ENCODE measurements at places on chromosomes 1 and 21.

GRCh38 chr1:214453109-214453722 is 98.2 kb downstream of the PTPN14 start:
- DNase-seq, result no peak

DNA sequence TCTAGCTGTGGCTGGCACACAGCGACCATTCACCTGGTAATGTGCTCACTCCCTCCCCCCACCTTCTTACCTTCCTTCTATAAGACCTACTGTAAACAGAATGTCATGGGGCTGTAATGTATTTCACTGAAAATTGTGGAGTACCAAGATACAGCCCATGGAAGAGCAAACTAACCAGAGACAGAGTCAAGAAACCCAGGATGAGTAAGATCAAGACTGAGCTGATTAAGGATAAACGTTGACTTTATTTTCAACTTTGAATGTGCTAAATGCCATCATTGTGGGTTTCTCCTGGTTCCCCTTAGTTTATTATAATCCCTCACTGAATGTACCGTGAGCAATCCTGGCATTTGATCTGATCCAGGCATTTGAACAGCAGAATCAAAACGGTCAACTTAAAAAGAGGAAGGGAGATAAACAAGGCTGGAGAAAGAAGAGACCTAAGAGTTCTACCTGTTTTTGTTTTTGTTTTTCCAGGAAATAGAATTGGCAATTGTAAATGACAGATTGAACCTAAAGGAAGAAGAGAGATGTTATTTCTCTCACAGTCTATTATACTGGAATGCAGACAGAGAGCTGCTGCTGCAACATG is 16.1 kb upstream of the ATP1B1 start:
- no peak for DNase-seq

GRCh38 chr1:208174200-208174599 is 70.0 kb downstream of the PLXNA2 start:
- no peak for DNase-seq

- DNase-seq, result no peak
Measured at GRCh38 chr1:239287296-239287695, 99.1 kb upstream of the CHRM3 start.

DNA sequence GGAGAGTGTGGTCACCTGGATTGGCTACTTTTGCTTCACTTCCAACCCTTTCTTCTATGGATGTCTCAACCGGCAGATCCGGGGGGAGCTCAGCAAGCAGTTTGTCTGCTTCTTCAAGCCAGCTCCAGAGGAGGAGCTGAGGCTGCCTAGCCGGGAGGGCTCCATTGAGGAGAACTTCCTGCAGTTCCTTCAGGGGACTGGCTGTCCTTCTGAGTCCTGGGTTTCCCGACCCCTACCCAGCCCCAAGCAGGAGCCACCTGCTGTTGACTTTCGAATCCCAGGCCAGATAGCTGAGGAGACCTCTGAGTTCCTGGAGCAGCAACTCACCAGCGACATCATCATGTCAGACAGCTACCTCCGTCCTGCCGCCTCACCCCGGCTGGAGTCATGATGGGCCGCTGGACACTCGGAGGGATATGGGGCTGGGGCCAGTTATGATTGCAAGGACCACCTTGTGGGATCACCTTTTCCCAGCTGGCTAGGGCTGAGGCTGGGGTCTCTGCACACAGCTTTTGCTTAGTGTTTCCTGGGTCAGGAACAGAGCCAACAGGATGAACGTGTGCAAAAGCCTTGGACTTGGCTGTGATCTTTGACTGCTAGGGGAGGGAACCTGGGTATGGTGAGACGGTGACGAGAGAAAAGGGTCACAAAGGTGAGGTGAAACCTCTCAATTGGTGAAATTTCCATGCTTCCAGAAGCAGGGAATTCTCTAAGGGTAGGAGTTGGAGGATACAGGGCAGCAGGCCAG is 4.3 kb upstream of the GNAI3 start:
- no peak for DNase-seq

GRCh38 chr21:25573409-25574206 is 33.7 kb downstream of the MRPL39 start:
- peak; percentile 32 for DNase-seq

GRCh38 chr1:2477309-2477708 is 1.2 kb downstream of the PLCH2 start:
- no peak for DNase-seq

DNA sequence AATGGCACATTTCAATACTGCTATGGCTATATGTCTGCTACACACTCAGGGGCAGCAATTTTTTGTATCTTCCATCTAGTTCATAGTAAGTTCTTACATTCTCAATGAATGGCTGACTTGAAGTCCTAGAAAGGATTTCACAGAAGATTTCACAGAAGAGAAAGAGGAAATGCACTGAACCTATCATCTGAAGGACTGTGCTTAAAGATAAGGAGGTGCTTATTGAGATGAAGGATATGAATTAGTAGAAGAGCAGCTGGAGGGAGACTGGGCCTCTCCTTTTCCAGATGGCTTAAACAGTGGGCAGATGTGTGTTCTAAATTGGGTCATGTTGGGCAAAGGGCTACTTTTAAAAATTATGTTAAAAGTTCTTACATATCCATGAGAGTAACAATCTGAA is 14.6 kb downstream of the ADAR start:
- no peak for DNase-seq

GRCh38 chr1:38197312-38198061 is 150.9 kb upstream of the POU3F1 start:
- no peak for DNase-seq

DNA sequence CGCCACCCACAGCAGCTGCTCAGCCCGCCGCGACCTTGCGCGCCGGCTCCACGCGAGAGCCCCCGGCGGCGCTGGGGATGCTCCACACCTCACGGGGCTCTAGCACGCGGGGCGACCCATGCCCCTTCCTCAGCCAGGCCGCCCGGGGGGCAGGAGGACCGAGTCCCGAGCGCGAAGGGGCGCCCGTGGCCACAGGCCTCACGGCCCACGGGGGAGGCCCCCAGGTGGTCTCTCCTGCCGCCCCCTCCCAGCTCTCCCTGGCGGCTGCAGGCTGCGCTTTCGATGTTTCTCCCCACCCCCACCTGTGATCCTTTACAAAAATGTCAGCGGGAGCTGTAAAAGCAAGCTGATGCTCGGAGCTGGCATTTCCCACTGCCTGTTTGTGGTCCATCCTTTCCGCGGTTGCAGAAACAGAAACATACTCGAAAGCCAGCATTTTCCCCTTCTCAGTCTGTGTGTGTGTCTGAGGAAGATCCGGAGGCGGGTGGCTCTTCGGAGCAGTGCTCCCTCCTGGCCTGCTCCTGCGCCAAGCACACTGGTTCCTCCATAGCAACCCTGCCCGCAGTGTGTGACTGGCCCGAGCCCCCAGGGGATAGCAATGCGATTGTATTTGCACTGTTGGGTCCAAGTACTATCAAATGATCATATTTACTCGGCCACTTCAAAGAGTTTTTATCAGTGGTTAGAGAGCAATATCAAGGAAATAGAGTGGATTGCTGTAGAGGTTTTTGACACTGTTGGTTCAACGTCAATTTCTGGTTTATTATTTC is 2.1 kb downstream of the KIF26B start:
- no peak for DNase-seq

- peak; percentile 55 for DNase-seq
Measured at GRCh38 chr1:109248797-109249629, at the start of gene CELSR2. CELSR2 (plus strand) TSS chr1:109249539; CDS start chr1:109250080, 541 bp downstream.

DNA sequence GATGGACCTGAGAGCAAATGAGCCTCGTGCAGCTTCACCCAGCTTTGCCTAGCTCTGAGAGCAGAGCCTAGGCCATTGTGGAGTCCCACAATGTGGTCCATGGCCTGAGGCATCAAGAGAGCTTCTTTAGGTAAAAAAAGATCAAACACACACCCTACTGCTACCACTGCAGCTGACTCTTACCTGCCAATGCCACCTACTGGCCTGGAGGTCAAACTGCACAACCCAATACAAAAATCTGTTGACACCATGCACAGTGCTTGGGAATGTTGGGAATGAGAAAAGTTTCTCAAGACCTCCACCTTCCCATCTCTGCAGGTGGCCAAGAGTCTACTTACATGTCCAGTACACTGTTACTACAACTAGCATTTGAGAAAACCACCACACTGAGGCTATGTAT is 60.6 kb downstream of the UCHL5 start:
- DNase-seq, result no peak

DNA sequence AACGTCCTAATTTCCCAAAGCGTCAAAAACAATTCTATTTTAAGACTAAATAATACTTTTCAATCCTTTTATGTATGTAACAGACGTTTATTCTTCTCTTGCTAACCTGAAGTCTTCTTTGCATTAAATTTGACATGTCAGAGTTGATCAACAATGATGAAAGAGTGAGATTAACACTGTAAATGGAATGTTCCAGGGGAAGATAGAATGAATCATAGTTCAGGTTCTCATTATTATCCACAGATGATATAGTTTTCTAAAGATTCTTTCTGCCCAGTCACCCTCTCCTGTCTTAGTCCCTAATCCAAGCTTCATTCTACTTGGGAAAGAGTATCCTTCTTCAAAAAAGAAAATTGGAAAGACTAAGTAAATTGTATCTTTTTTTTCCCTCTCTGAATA is 38.9 kb downstream of the SDCCAG8 start:
- no peak for DNase-seq

DNA sequence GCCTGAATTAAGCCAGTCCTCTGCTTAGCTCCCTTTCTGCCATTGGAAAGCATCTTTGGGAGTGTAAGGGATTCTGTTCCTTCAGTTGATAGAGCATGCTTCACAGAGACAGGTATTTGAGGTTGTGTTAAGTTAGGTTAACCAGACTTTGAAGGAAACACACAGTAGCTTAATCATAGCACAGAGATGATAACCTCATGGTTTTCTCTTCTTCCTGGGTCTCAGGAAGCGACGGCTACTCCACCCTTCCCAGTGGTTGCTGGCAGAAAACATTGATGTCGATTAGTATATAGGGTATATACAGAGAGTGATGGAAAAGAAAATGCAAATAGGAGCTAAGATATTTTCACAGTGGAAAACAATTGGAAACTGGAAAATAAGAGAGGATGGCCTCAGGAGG is 42.0 kb downstream of the S1PR1 start:
- no peak for DNase-seq

- no peak for DNase-seq
Measured at GRCh38 chr1:151501474-151501873, 9.7 kb upstream of the CGN start.

- DNase-seq, result no peak
Measured at GRCh38 chr1:183870351-183871077, 65.6 kb downstream of the RGL1 start.

DNA sequence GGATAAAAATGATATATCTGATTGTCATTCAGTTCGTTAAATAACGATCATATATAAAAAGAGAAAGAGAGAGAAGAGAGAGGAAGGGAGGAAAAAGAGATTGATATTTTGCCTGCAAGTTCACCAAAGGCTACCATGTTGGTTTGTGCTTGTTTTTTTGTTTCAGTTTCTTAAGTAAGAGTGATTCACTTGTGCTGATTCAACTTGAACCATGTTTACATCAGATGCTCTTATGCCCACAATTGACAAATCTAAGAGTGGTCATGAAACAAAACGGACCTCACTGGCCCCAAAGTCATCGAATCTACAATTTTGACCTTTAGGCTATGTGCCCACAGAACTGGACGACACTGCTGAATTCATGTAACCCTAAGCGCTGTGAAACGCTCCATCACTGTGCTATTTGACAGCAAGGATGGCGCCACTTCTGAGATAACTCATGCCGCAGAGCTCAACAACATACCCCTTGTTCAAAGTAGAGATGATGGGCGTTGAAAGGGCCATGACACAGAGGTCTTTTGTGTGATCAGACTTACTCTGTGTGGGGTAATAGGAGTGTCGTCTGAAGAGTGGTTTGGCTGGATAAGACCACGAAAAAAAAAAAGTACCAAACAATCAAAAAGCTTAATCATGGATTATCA is 481.4 kb downstream of the SETD4 start:
- no peak for DNase-seq

DNA sequence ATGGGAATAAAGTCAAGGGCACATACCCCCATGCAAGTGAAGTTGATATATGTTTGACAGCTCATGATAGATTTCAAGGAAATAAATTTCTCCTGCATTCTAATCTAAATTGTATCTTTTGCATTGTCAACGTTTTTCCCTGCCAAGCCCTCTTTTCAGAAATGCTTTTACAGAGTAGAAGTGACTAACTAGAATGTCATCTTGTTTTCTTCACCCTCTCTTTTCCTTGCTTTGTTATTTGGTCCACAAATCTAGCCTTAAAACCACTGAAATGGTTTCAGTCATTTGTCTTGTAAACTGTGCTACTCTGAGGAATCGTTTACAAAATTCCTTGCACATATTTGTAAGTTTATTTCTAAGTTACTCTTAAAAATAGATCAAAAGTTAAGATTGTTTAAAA is 600.8 kb upstream of the CXADR start:
- no peak for DNase-seq

- no peak for DNase-seq
Measured at GRCh38 chr1:219405531-219406331, 207.2 kb downstream of the ZC3H11B start.

- DNase-seq, result no peak
Measured at GRCh38 chr1:235646463-235646862, 3.1 kb downstream of the GNG4 start.

- no peak for DNase-seq
Measured at GRCh38 chr21:29546071-29546470, 247.3 kb downstream of the BACH1 start.

DNA sequence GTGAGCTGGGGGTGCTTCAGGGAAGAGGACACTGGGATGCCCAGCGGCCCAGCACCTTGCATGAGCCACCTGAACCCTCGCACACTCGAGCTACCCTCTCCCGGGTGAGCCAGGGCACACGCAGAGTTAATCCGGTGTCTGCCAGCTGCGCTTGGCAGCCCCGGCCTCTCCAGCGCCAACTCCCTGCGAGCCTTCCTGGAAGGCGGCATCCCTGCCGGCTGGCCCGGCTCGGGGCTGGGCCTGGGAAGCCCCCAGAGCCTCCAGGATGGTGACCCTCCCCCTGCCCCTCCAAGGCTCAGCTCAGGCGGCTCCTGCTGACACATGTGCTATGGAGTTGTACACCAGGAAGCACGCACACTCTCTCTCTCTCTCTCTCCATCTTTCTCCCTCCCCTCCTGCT is 48.7 kb downstream of the RAP1GAP start:
- no peak for DNase-seq

DNA sequence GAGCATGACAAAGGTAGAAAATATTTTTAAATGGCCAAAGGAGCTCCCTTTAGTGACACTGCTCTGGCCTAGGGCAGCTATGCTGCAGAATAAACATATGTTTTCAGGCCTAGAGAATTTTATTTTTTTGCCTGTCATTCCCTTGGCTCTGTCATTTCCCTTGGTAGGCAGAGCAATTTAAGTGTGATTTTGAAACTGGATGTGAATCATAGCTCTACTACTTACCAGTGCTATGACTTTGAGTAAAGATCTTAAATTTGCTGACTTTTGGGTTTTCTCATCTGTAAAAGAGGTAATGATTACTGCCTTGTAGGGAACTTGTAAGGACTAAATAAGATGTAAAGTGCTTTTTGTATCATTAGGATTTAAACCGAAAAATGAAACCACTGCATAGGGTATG is 189.0 kb upstream of the ZRANB2 start:
- no peak for DNase-seq

DNA sequence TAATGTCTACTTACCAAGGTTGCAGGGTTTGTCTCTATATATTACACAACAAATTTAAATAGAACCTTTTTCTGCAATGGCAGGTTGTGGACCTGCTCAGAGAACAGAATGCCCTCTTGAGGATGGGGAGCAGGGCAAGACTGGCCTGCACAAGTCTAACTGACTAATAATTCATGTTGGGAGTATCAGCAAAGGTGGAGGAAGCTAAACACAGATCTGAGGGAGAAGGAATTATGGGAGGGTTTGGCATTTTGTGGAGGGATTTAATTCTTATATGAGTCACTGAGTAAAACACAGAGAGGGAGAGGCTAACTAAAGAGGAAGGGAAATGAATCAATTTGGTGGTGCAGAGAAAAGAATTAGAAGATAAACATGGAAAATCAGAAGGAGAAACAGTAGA is 40.0 kb downstream of the CLDN17 start:
- DNase-seq, result no peak

Measured in activated CD4-positive, alpha-beta T cell treated with anti-CD3 and anti-CD28 coated beads, Interleukin-2, amount 50 U/mL, for 1 hour (primary cell).